ENCODE measurements at places on chromosomes 11 and 22.

- DNase-seq = no peak
Observed at GRCh38 chr11:95999711-96000406, 76.0 kb upstream of the MTMR2 start.

GRCh38 chr11:63573881-63574855 lies 11.0 kb upstream of the PLAAT2 start:
- no peak for DNase-seq

GRCh38 chr11:110431051-110431672 lies 1.4 kb downstream of the FDX1 start:
- no peak for DNase-seq

DNA sequence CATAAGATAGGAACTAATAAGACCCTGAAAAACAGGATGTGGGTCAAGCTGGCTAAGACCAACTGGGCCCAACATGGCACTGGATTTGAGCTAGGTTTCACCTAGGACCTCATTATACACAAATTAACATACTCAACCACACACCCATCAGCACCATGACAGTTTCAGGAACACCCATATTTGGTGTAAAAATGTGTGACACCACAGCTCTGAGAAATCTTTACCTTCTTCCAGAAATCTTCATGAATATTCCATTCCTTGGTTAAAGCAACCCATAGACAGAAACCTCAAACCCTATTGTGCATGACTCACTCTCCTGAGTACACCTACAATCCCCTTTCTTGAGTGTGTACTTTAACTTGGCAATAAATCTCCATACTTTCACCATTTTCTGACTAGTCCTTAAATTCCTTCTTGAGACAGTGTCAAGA lies 378.8 kb downstream of the DYNC2H1 start:
- DNase-seq = no peak

- no peak for DNase-seq
Observed at GRCh38 chr11:59862252-59862651, 4.0 kb downstream of the TCN1 start.

DNA sequence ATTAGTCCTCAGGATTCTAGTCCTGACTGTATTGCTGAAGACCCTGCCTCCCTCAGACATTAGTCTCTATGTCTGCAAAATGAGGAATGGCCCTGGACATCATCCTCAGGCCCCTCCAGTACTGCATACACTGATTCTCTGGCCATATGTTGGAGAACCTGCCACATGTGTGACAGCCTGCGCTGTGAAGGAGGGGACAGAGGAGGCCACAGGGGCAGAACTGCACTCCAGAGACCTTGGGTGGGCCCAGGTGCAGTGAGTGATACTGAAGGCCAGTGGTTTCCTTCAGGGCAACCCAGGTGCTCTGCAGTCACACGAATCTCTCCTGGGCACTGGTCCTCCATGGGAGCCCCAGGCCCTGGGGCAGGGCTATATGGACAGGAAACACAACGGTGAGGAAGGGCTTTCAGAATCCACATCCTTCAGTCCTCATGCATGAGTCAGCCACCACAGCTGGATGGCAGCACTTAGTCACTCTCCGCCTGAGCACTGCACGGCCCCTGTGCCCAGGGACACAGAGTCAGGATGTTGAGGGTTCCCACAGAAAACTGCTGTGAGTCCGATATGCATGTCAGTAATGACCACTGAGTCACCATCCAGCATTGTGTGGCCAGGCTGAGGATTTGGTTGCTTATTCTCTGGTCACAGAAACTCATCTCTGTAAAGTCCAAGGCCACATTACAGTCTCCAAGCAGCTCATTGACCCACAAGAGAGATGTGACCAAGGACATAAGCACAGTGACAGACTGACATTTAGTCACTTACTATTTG lies 39.7 kb downstream of the ME3 start:
- no peak for DNase-seq

DNA sequence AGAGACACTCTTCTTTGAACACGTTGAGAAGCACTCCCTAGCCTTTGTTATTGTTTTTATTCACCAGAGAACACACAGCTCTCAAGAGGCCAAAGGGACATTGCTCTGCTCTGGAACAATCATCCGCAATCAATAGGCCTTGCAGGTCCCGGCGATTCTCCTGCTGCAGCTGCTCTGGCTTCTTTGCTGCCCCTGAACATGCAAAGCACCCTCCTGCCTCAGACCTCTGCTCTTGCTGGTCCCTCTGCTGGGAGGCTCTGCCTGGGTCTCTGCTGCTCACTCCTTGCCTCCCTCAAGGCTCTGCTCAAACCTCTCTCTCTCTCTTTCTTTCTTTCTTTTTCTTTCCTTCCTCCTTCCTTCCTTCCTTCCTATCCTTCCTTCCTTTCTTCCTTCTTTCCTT lies 232.7 kb downstream of the DSCAML1 start:
- DNase-seq = no peak

- DNase-seq = no peak
Observed at GRCh38 chr22:22487869-22488597, 20.5 kb downstream of the ZNF280B start.

GRCh38 chr11:44561275-44561805 lies 4.1 kb upstream of the CD82 start:
- DNase-seq = no peak

DNA sequence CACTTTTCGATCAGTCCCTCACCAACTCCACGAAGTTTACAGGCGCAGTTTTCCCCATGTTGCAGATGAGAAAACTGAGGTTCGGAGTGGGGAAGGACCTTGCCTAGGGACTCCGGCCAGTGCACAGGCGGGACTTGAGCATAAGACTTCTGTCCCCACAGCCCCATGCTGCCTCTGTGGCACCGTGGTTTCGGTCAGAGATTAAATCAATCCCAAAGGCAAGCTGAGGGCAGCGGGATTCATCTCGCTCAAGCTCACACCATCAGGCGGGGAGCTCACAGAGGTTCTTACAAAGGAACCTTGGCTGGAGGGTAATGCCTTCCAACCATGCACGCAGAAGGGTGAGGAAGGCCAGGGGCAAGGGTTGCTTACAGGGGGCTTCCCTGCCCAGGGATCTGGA lies 115.5 kb downstream of the PHF21B start:
- DNase-seq = no peak

DNA sequence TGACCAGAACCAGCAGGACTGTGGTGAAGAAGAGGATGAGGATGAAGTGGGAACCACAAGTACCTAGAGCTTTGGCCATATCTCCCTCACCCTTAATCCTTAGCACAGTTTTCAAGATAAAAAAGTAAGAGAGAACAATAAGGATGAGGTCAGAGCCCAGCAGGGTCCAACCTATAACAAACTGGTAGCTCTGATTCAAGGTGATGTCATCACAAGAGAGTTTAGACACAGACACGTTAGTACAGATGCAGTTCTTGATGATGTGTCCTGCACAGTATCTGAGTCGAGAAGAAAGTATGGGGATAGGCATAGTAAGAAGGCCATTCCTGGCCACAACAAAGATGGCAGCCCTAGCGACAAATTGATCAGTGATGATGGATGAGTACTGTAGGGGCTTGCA lies 586 bp downstream of the OR56A5 start:
- no peak for DNase-seq

DNA sequence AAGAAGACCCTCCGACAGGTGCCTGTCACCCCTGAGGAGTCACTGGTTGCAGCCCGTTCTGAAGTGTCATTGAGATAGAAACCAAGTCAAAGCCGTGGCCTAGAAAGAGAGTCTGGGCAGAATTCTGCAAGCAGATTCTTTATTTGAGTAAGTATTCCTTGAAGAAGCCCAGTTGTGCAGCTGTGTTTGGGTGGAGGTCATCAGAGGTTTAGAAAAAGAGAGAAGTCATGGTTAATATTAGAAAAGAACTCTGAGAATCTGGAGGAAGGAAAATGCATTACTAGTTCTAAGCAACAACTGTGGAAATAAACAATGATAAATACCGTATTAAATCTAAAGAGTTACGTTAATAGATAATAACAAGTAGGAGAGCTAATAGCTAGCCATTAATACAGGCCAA lies 118.8 kb upstream of the KIRREL3 start:
- no peak for DNase-seq

GRCh38 chr11:59960502-59961381 lies 3.1 kb upstream of the OOSP4A start:
- no peak for DNase-seq

GRCh38 chr11:59776210-59777066 lies 21.3 kb downstream of the STX3 start:
- no peak for DNase-seq

DNA sequence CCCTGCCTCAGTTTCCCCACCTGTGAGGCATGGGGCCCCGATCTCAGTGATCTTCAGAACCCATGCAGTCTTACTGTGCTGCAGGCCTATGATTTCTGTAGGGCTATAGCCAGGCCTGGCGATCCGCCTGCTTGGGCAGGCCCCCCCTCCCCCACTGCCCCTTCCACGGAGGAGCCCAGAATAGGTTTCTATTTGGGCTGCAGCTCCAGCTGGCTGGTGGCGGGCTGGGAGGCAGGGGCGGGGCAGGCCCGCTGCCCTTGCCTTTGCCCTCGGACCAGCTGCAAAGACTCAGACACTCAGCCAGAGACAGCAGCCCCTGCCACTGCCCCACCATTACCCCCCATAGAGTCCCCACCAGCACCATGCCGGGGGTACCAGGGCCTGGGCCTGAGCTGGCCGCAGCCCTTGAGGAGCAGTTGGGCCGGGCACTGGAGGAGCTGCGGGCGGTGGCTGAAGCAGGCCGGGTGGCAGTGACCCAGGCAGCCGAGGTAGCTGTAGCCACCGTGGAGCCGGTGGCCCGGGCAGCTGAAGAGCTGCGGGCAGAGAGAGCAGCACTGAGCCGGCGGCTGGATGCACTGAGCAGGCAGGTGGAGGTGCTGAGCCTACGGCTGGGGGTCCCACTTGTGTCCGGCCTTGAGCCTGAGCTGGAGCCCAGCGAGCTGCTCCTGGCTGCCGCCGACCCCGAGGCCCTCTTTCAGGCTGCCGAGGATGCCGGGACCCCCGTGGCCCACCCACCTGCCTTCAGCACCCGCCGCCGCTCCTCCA lies 12.2 kb downstream of the SMTN start:
- no peak for DNase-seq

DNA sequence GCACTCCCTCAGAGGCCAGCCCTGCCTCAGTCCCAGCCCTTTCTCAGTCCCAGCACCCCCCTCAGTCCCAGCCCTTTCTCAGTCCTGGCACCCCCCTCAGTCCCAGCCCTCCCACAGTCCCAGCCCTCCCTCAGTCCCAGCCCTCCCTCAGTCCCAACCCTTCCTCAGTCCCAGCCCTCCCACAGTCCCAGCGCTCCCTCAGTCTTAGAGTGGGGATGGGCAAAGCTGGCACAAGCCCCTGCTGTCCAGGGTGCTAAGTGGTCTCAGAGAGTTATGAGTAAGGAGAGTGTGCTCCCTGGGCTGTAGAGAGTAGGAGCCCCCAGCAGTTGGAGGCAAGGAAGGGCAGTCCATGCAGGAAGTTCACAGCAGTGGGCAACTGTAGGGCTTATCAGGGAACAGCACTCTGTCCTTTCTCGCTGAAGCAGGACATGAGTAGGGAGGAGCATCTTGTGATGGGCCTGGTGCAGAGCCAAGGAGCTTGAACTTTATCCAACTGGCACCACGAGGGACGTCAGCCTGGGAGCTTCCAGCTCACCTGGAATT lies 51.4 kb upstream of the CRYBB3 start:
- DNase-seq = no peak

- DNase-seq = no peak
Observed at GRCh38 chr11:65960824-65961266, 689 bp upstream of the SART1 start.

DNA sequence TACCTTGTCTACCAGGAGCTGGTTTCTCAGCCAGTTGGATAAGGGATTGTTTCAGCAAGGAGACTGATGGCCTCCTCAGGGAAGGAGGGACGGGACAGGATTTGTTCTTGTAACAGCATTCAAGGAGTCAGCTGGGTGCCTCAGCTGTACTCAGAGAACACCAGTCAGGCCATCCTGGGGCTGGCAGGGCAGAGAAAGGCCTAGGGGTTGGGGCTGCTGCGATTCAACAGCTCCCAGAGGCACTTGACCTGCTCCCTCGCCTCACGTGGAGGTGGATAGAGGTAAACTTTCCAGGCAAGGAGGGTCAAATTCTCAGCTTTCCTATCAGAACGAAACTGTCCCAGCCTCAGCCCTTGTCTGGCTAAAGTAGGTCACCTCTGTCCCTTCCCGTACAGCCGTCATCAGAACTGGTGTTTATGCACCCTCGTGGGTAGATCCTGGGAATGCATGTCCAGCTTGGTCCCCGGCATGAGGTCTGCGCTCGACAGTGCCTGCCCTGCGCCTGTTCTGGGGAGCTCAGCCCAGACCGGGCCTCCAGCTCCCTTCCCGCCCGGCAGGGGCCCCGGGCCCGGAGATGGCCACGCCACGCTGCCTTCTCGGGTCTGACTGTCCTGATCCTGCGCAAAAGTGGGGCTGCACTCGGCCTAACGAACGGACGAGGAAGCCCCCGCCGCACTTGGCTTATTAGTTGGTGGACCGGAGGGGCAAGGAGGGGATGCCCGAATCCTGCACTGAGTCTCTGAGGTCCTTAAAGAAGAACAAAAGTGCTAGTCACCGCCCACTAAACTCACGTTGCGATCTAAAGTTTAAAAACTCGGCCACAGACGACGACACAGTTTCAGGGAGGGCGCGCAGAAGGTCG lies 762 bp upstream of the CCDC134 start:
- DNase-seq = no peak

DNA sequence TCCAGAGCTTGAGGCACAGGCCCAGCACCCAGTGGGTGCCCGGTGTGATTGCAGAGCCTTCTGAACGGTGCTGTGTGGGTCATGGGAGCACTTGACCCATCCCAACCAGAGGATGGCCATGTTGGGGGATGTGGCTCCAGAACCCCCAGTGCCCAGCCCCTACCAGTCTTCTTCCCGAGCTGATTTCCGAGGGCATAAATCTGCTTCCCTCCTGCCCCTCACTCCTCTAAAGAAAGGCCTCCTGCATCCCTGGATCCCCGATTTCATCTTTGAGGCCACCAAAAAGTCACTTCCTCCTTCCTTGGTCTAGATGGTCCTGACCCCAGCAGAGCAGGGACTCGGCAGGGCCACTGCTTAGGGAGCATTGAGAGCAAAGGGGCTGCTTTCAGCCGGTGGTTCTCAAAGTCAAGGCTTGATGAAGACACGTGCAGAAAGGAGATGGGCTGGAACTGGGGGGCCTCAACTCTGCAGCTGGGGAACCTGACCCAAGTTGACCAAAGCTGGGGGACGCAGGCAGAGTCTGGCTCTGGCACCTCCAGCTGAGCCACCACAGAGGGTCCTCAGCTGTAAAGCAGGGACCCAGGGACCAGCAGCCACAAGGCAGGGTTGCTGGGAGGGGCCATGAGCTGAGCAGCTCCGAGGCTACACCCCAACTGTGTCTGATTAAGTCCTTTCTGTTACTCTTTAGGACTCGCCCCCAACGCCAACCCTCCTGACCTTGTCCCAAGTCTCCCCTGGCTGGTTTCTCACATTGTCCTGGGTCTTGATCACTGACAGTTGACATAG lies 56.6 kb downstream of the LINC01488 start:
- DNase-seq = no peak

DNA sequence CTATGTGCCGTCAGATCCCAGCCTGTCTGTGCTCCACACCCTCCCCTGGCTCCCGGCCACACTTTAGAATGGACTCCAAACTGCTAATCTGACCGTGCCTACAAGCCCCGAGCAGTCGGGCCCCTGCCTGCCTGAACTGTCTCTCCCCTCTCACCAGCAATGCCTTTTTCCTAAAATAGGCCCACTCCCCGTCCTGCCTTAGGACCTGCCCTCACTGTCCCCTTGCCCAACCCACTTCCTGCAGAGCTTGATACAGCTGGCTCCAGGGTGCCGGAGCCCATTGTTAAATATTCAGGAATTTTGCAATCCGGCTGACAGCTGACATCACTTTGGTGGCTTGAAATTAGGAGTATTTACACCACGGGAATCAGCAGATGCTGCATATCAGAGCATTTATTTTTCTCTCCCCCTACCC lies 21.4 kb downstream of the MN1 start:
- no peak for DNase-seq
